ENCODE measurements at places on chromosomes 12 and 14.

DNA sequence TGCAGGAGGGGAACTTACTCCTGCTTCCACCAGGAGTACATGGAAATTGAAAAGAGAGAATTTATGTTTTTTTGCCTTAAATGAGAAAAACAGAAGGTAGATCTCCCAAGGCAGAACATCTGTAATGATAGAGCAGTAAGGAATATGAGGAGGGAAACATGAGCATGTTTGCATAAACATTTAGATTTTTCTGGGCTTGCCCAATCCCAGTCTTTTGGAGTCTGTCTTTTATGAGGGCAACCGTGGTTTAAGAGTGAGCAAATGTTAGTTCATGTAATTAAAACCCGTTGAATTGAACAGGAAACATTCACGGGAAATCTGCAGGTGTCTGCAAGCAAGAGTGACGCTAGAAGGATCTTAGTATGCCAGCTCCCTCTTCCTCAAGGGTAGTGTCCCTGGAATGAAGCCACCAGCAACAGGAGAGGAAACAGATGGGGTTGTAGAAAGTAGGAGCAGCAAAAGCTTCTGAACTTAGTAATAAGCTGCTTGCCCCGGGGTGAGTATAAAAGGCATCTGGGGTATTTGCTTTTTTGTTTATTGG is 79.3 kb downstream of the ARF6 start:
- DNase-seq: peak; percentile 28

DNA sequence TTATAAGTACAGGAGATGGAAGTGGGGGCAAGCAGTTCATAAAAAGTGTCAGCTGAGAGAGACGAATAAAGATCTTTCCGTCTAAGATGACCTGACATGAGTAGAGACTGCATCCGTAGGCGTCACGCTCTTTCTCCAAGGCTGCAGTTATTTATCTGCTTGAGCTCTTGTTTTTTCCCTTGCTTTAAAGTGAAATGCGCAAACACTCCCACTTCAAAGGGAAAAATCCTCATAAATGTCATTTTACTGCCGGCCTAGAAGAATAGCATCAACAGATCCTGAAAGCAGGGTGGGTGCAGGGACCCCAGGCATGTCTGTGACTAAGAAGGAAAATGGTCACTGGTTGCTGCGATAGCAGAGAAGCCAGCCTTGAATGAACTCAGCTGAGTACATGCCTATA is 647.4 kb downstream of the MED13L start:
- no peak for DNase-seq

GRCh38 chr14:52960627-52961026 is 9.8 kb upstream of the FERMT2 start:
- DNase-seq: no peak

DNA sequence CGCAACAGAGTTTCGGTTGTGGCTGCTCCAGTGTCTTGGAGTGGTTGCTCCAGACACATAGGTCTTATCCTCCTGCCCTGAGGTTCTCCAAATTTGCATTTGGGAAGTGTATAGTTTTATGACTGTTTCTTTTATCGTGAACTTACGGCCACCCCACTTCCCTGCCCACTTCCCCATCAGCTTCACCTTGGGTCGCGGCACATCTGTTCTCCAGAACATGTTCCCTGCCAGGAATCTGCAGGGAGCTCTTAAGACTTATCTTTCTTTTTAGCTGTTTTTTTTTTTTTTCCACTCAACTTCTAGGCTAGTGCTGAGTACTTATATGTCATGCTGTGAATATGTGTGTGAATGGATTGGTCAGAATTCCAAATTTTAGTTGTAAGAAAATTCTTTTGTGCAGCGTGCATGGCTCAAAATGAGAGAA is 75.4 kb downstream of the ETV6 start:
- DNase-seq: no peak

DNA sequence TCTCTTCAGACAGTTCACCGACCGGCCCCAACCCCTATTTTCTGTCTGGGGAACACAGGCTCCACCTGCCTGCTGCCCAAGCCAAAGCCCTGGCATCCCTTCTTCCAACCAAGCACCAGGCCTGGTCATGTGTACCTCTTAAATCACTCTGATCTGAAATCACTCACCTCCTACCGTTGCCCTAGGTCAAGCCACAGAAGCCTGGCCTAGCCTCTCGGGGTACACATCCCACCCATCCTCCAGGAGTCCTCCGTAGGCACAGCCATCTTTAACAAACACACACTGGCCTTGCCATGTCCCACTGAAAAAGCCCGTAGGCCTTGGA is 81.8 kb downstream of the IRF2BPL start:
- DNase-seq: no peak

- no peak for DNase-seq
Measured at GRCh38 chr12:124939079-124939420, 24.6 kb upstream of the UBC start.

- DNase-seq: no peak
Measured at GRCh38 chr12:53078425-53079225, 565 bp downstream of the SPRYD3 start.

- no peak for DNase-seq
Measured at GRCh38 chr14:72543341-72543740, 350.6 kb downstream of the DPF3 start.

GRCh38 chr14:101454229-101454628 is 107.1 kb upstream of the DIO3 start:
- DNase-seq: no peak

GRCh38 chr14:104134061-104134965 is 4.1 kb upstream of the KIF26A start:
- no peak for DNase-seq

DNA sequence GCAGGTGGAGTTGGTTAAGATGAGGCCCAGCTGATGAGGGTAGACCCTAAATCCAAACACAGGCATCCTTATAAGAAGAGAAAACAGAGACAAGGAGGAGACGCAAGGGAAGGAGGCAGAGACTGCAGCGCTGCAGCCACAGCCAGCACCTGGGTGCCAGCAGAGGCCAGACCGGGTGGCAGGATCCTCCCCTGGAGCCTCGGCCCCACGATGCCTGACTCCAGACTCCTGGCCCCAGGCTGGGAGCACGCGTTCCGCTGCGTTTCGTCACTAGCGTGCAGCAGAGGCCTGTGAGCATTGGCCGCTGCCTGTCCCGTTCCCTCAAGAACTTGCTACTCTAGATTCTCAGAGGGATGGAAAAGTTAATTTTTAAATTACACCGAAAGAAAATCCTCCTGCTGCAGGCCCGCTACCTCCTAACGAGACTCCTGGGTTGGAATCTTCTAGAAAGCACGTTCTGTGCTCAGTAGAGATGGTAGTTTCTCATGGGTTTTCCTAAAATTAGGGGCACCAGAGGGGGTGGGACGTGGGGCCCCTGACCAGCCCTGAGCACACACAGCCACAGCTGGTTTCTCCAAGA is 57.7 kb upstream of the FBRSL1 start:
- no peak for DNase-seq

GRCh38 chr14:72774141-72774540 is 119.8 kb downstream of the DPF3 start:
- no peak for DNase-seq

- DNase-seq: no peak
Measured at GRCh38 chr12:51378749-51379148, 12.5 kb downstream of the GALNT6 start.

GRCh38 chr14:92254786-92255185 is 68.2 kb upstream of the SLC24A4 start:
- DNase-seq: no peak

GRCh38 chr12:90064852-90065801 is 356.5 kb upstream of the ATP2B1 start:
- no peak for DNase-seq

DNA sequence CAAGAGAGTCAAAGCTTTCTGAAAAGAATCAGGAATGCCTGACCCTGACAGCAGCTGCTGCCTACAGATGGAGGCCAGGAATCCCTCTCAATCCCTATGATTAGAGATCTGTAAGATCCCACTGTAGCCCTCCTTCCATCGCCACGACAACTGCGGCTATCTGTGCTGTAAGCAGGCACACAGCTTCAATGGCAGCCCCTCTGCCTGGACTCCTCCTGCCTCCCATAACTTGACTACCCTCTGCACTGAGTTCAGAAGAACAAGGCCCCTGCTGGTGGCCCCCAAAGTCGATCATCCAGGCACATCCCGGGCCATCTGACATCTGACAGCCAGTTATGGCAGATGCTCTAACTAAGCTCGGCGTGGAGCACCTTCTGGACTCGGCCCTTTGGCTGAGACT is 2.9 kb downstream of the CLMN start:
- DNase-seq: no peak

- no peak for DNase-seq
Measured at GRCh38 chr12:113609692-113610469, 138.2 kb upstream of the LHX5 start.

GRCh38 chr14:64581363-64581762 is 31.6 kb downstream of the PPP1R36 start:
- DNase-seq: peak; percentile 17

- DNase-seq: peak; percentile 40
Measured at GRCh38 chr14:33465846-33466700, 484.8 kb downstream of the EGLN3 start.

DNA sequence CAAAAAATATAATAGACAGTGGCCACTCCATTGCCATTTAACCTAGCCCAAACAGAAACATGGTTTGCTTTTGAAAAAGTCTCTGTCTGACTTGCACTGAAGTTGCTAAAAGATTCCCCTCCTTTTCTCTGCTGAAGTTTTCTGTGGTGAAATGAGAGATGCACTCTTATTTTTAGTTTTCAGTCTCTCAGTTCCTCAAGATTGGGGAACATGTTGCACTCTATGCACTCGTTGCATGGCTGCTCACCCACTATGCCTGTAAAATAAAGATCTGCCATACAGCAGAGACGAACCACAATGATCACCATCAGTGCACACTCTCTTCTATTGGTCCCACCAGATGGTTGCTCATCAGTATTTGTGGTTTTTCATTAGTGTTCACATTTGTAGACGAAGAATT is 13.1 kb upstream of the DAAM1 start:
- no peak for DNase-seq

DNA sequence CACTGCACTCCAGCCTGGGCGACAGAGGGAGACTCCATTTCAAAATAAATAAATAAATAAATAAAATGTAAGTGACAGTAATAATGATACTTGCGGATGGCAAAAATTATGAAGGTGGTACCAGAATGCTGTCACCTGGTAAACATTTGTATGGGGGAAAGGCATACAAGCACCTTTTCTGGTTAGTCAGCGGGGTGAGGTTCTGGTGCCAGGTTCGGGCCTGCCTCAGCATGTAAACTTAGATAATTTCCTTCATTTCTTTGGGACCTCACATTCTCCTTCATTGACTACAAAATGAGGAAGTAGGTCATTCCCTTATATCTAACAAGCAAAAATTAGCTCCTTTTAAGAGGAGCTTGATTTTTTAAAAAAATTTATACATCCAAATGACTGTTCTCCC is 10.8 kb downstream of the VTI1B start:
- DNase-seq: no peak

- DNase-seq: no peak
Measured at GRCh38 chr12:4908684-4909409, 858 bp upstream of the KCNA1 start.

- DNase-seq: no peak
Measured at GRCh38 chr12:68865399-68866164, 57.6 kb downstream of the MDM2 start.

DNA sequence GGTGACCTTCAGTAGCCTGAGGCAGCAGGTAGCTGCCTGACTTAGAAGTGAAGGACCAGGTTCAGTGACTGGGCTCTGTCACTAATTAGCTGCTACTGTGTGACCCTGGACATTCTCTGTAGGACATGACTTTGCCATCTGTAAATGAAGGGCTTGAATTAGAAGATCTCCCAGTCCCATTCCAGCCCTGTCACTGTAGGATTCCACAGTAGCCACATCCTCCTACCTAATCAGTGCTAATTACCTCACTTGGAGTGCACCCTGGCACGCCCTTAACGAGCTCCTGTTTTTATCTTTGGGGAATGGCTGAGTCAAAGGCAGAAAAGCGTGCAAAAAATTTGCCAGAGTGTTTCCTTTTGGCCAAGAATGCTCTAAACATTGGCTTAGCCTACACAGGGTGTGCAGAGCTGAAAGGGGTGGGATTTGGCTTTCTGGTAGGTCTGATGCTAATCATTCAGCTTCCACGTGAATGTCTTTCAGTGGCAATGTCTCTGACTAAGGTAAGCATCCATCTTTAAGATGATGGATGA is 6.8 kb downstream of the NTF3 start:
- no peak for DNase-seq

DNA sequence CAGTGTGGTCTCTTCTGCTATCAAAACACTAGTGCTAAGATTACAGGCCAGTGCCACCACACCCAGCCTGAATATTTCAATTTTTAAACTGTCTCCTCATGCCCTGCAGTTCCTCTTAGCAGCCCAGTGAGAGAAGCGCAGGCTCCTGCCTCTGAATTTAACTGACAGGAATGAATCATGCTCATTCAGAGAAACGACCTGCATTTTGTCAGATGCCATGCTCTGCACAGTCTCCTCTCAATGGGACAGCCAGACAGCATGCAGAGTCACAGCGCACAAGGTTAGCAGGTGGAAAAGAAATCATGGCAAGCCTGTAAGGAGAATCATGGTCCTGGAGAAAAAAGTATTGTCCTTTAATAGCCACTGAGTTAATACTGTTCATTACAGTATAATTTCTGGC is 691.0 kb upstream of the SEL1L start:
- DNase-seq: no peak

- no peak for DNase-seq
Measured at GRCh38 chr12:52057638-52058576, 6.7 kb downstream of the NR4A1 start.

- DNase-seq: no peak
Measured at GRCh38 chr12:45269412-45269751, 53.5 kb downstream of the ANO6 start.

GRCh38 chr12:53719649-53720048 is 7.6 kb downstream of the CALCOCO1 start:
- no peak for DNase-seq

DNA sequence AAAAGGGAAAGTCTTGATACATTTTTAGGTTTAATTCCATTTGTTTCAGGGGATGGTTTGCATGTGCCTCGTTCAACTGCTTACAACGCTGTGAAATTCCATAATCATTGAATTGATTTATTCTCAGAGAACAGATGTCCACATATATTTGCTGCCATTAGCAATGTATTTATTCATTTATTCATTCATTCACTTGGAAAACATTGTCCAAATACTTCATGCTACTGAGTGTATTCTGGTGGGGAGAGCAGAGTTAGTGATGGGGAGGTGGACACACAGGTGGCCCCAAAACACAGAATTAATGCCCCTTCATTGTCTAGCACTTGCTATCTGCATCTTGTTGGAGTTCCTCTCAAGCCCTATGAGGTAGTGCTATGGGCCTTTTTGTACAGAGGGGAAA is 141.2 kb upstream of the PARP11 start:
- no peak for DNase-seq

- DNase-seq: no peak
Measured at GRCh38 chr12:8637666-8638065, 25.0 kb downstream of the MFAP5 start.

Data from kidney glomerular epithelial cell (primary cell).